CD8-positive, alpha-beta memory T cell (primary cell): ENCODE measurements at places on chromosomes 4 and X. TPM values are rescaled to one million over a fixed set of nuclear protein-coding genes. Genes with fewer than 3 reads are reported as not detected.

Gene USP51
- 0.89 TPM for total RNA-seq

Gene USP26
- total RNA-seq, result not detected

Gene TGIF2LX
- not detected for total RNA-seq

Gene TMEM185A
- 29.2 TPM for total RNA-seq

Gene AFF2
- total RNA-seq, result 0.33 TPM

Gene EMCN
- total RNA-seq, result not detected

Gene ELOVL6
- 3.9 TPM for total RNA-seq

Gene PNMA6E
- not detected for total RNA-seq

Gene DCX
- not detected for total RNA-seq

Gene MAGEB2
- not detected for total RNA-seq

Gene WAS
- 81.9 TPM for total RNA-seq

Gene AMTN
- not detected for total RNA-seq

Gene TMSB15B
- 6.2 TPM for total RNA-seq

Gene SYNPO2
- 0.16 TPM for total RNA-seq

Gene TAF7L
- total RNA-seq, result not detected

Gene RNF150
- total RNA-seq, result not detected
